Esophagus squamous epithelium (tissue), 5 donors: ENCODE measurements at places on chromosomes 2 and 18.

DNA sequence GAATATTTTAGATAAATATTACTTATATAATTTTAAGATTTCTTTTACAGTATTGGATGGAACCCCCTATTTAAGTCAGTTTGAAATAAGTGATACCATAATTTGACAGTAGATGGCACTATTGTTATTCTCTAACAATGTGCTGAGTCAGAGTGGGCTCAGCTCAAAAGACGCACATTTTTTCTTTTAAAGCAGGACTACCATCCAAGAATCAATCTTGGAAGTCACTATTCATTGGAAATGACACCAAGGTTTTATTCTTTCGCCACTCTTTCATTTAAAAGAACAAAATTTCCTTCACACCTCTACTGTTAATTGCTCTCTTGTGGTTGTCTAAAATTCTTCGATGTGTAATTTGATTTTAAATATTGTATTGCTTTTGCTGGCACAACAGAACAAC, 32.6 kb upstream of the SPAG16 start:
- no peak for DNase-seq

DNA sequence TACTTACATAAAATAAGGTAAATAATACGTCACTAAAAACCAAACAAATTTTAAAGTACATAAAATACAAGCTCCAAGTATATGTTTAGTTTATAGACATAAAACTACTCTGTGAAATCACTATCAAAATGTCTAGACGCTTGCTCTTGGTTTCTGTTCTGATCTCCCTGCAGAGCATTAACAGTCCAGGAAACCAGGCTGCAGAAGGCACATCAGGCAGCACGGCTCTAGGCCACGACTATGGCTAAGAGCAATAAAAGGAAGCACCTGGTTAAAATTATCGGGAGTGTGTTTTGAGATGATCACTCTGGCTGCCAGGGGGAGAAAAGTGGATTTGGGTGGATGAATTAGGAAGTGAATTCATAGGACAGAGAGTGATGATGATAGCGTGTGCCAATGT, 196.0 kb upstream of the SPHKAP start:
- DNase-seq: no peak

DNA sequence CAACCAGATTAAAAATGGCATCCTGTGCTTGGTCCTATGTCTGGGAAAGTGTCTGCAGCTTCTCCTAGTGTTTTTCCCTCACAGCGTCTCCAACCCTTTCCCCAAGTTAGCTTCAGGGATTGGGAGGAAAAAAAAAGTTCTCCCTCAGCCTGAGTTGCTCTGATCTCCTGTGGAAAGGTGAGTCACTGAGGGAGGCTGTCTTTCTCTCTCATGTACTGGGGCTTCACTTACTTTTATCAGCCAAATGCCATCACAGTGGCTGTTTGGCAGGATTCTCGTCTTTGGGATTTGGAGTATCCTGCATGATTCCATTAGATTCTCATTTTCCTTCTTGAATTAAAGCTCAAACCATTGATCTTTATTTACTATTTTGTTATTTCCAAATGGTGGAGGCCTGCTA, 18.1 kb downstream of the GTF2A1L start:
- DNase-seq: no peak

DNA sequence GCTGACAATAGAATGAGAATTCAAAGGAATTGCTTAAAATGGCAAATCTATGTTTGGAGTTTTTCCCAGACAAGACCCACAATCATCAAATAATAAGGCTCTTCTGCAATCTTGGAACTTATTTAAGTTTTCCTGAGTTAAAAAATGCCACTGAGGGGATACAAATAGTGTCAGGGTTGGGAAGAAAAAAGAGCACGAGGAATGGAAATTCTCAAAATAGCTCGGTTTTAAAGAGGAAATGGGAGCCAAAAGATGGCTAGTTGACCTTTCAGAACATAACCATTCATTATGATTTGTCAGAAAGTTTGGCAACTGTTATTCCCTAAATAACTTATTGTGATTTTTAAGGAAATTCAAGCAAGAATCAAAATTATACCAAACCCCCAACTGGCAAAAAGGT, 127.7 kb downstream of the RAPGEF4 start:
- DNase-seq: no peak

- DNase-seq: no peak
Measured at GRCh38 chr2:120625865-120626560, 109.7 kb upstream of the GLI2 start.

- DNase-seq: no peak
Measured at GRCh38 chr2:192190474-192190873, 4.3 kb downstream of the TMEFF2 start.
